ENCODE measurements at places on chromosomes 1 and 21.

GRCh38 chr1:246789454-246790339 lies 65.5 kb downstream of the SCCPDH start:
- no peak for DNase-seq

DNA sequence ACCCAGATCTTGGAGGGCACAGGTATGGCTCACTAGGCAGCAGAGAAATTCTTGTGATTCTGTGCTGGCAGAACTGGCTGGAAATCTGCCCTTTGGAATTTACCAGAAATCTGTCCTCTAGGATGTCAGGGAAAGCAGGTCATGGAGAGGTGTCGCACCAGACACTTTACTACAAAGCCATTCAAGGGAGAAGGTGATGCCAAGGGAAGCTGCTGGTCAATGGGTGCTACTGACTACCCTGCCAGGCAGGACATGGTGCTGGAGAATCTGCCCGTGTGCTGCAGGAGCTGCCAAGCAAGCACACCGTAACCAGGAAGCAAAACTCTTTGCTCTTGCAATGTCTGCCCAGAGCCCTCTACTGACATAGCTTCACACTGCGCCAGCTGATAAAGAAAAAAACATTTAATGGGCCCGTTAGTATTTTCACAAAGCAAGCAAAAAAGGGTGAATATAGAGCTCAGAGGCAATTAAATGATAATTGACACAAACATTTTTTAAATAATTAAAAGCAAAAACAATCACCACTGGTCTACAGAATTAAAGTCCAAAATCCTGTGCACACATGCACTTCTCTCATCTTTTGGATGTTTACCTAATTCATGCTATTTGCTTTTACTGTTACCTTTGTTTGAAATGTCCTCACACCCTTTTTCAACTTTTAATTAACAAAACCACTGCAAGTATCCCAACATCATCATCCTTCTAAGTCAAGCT lies 7.2 kb upstream of the FBXO28 start:
- peak; percentile 52 for DNase-seq

DNA sequence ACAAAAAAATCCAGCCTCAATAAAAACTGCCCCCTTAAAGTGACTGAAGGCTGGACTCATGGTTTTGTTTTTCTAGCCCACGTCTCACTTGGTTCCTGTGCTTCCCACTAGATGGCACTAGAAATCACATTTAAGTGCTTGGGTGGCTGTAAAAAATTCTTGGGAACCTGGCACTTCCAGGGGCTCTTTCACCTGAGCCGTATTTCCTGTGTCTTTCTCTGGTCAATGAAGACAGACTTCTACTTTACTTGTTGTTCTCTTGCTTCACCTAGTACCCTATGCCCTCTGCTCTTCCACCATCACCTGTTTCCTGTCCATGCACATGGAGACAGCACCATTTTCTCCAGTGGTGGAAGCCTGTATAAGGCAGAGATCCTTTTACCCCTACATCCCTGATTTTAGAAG lies 20.0 kb downstream of the METTL13 start:
- peak; percentile 35 for DNase-seq

DNA sequence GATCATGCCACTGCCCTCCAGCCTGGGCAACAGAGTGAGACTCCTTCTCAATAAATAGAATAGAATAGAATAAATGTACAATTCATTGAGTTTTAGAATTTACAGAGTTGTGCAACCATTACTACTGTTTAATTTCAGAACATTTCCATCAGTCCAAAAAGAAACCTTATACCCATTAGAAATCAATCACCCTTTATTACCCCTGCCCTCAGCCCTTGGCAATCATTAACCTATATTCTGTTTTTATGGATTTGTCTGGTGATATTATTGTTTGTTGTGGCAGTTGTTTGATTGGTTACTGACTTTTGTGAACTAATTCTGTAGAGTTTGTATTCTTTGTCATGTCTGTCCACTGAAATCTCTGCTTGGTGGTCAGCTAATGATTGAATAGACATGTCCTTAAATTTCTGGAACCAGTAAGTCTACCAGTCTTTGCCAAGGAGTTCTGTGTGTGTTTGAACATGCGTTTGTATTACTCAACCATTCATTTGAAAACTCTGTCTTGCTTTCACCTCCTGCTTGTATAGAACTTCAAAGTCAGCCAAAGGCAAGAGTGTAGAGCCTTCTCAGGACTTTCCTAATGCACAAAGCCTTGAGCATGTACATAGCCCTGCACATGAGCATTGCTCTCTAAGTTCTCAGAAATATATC lies 208.8 kb downstream of the GPR52 start:
- no peak for DNase-seq

- DNase-seq, result no peak
Observed at GRCh38 chr1:89550995-89551394, 26.4 kb downstream of the LRRC8B start.

DNA sequence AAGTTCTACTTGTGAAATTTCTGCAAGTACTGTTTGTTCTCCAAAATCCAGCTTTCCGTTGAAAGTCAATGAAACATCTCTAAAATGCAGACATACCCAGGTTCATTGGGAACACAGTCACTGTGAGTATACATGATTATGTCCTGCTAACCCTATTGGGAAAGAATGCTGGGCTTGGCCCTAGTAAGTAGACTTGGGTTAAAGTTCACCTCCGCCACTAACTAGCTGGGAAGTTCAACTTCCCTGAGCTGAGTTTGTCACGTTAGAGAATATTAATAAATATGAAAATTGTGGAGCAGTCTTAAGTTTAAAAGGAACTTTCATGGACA lies 10.5 kb upstream of the PGD start:
- no peak for DNase-seq

- peak; percentile 82 for DNase-seq
Observed at GRCh38 chr21:15775981-15776380, 46.2 kb downstream of the USP25 start.

- DNase-seq, result no peak
Observed at GRCh38 chr1:111988743-111989453, 570 bp downstream of the KCND3 start.

DNA sequence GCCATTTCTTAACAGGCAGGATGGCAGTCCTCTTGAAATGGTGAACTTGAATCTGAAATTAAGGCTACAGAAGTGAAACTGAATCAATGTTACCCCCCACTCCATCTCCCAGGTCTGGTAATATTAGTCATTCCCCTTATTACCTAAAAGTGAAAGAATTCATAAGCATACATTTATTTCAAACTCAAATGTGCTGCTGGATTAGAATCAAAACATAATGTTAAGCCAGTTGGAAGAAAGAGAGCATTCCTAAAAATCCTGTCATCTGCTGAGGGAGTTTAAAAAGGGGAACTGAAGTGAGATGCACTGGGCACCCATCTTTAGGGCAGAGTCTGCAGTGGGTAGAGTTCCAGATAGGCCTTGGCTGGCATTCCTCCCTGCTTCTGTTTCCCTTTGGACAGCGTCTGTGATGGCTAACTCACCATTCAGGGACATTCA lies 17.4 kb downstream of the KIAA0319L start:
- no peak for DNase-seq

GRCh38 chr1:70864302-70864701 lies 183.3 kb downstream of the PTGER3 start:
- DNase-seq, result no peak

Measured in mammary epithelial cell (primary cell).